ENCODE measurements at places on chromosomes 4 and X.

DNA sequence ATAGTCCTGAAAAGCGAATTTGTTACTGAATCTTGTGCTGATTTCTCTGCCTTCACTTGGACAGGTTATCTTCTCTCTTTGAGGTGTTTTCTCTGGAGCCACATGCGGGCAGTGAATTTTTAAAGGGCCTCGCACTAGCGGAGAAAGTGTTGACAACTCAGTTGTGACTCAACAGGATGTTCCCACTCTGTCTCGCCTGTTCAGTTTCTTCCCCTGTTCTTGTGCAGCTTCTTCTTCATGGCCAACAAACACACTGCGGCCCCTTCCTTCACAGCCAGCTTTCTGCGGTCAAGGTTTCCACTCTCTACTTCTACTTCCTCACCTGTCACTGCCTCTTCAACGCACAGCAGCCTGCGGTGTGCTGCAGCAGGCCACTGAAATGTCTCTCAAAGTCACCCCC is 1.1 kb upstream of the SHROOM4 start:
- no peak for DNase-seq

- no peak for DNase-seq
Measured at GRCh38 chr4:68074397-68074796, 55.3 kb downstream of the TMPRSS11F start.

- no peak for DNase-seq
Measured at GRCh38 chrX:20352935-20353336, 86.2 kb upstream of the RPS6KA3 start.

DNA sequence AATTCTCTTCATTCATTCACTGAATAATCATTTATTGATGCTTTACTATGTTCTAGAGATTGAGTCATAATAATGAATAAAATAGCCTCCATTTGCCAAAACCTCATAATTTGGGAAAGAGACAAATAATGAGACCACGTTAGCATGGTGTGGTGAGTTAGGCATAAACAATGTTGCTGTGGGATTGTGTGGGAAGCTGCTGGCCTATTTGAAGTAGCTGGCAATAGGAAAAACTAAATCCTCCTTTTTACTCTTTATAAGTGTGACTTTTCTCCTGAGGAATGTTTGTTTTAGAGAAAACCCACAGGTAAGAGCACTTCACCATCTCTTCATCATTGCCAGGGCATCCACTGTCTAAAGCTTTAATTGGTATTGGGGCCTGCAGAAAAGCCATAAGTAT is 95.3 kb downstream of the AREG start:
- no peak for DNase-seq

GRCh38 chr4:90715242-90715641 is 588.0 kb downstream of the CCSER1 start:
- no peak for DNase-seq

- no peak for DNase-seq
Measured at GRCh38 chr4:16078195-16078760, 5.5 kb downstream of the PROM1 start.

DNA sequence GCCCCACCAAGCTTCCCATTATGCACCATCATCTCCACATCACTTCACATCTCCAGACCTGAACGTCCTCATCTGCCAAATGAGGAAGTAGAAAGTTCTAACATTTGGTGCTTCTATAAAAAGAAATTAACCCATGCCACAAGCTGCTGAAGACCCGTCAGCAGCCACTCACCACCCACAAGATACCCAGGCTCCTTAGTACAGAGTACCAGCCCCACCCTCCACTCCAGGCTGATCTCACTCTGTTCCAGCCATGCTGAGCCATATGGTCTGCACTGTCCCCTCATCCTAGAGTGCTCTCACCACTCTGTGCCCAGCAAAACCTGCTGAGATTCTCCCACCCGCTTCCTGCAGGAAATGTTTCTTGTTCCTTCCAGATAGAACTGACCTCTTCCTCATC is 240.8 kb upstream of the PPARGC1A start:
- DNase-seq = no peak

DNA sequence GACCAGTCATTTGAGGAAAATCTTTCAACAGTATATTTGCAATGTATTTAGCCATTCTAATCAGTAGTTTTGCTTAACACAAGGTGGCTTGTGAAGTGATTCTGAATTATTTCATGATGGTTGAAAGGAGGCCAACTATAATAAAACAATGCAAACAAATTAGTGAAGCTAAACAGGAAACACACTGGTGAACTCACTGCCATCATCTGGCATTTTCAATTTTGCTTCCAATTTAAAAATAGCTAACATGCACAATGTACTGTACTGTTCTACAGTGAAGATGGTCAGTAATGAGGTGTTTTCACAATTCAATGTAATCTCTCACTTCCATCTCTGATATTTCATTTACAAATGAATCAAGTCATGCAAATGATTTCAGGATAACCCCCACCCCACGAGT is 31.1 kb downstream of the PGRMC2 start:
- DNase-seq = no peak

- no peak for DNase-seq
Measured at GRCh38 chrX:52979993-52980392, 21.7 kb upstream of the FAM156A start.

DNA sequence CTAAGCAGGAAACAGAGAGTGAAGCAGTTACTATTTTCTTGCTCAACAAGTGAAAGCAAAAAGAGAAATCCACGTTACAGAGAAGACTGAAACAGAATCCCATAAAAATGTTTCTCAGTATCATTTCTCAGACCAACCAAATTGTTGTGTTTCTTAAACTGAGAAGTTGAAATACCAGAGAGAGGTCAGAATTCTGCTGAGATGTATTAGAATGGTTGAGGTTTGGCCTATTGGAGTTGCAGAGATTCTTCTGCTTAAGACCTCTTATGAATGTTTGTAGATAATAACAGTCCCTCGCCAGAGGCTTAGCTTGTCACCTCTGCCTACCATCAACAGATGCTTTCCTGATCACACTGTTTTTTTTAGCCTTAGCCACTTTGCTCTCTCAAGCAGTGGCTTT is 481.4 kb downstream of the TRIML1 start:
- DNase-seq = no peak

- no peak for DNase-seq
Measured at GRCh38 chr4:182494103-182494502, 250.9 kb downstream of the TENM3 start.

- no peak for DNase-seq
Measured at GRCh38 chr4:3168029-3168428, 80.9 kb upstream of the MSANTD1 start.

GRCh38 chr4:124948976-124949597 is 236.6 kb upstream of the ANKRD50 start:
- no peak for DNase-seq

DNA sequence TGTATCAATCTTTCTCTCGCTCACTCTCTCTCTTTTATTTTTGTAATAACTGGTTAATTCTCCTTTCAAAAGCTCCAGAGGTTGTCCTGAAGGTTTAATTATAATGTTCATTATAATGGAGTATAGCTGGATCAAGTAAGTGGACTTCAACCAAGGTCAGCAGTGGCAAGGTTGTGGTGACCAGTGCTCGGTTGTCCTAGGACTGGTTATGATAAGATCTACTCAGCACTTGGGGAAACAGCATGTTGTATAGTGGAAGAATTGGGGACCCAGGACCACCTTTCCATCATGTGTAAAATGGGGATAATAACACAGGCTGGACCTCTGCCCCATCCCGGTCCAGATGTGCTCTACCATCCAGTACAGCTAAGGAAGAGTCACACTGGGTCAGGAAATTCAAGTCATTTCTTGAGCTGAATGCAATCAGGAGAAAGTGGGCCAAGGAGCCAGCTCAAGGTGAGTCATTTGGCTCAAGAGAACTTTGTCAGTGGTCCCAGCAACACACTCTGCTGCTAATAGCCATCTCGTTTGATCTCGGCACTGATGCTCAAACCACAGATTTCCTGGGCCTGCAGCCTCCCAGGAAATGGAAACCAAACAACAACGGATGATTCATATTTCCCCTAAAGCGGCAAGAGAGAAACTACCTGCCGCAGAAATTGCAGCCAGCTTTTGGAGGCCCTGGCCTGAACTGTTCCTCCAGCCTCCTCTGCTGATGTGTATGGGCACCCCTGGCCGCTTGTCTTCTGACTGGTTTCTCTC is 123.6 kb upstream of the RBPJ start:
- DNase-seq = no peak

- no peak for DNase-seq
Measured at GRCh38 chr4:43244688-43245382, 352.3 kb downstream of the GRXCR1 start.

- DNase-seq = no peak
Measured at GRCh38 chr4:152004801-152005200, 244.0 kb upstream of the GATB start.

GRCh38 chrX:154348114-154348531 is 26.3 kb downstream of the FLNA start:
- no peak for DNase-seq

DNA sequence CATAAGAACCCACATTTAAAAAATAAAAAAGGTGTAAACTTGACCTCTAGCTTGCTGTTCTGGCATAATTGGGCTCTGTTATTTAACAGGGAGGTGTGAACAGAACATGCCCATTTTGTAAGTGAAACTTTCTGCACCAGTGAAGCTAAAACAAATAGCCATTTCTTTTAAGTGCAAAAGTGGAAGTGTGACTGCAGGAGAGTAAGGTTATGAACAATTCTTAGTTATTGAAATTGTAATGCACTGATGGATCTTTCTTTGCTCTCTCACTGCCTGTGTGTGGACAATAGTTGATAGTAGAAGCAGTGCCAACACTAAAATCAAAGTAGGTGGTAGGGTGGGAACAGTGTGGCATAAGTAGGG is 12.6 kb downstream of the P2RY10 start:
- DNase-seq = peak; percentile 2

GRCh38 chrX:104987063-104987462 is 233.4 kb downstream of the TEX13A start:
- DNase-seq = no peak

DNA sequence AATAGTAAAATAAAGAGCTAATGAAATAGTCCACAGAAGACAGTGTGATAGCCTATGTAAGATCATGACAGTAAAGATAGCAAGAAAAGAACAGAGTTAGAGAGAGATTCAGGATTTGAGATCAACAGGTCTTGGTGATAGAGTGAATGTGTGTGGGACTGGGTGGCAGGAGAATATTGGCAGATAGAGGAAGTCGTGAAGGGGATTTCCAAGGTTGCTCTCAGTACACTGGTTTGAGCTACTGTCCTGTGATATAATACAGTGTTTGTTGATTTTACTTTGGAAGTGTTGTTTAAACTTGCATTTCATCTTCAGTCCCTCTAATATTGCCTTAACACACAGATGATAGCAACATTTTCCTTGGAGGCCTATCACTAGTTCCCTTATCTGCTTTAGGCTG is 44.1 kb downstream of the DTHD1 start:
- no peak for DNase-seq

GRCh38 chrX:100591256-100592051 is 6.7 kb downstream of the TNMD start:
- DNase-seq = no peak

DNA sequence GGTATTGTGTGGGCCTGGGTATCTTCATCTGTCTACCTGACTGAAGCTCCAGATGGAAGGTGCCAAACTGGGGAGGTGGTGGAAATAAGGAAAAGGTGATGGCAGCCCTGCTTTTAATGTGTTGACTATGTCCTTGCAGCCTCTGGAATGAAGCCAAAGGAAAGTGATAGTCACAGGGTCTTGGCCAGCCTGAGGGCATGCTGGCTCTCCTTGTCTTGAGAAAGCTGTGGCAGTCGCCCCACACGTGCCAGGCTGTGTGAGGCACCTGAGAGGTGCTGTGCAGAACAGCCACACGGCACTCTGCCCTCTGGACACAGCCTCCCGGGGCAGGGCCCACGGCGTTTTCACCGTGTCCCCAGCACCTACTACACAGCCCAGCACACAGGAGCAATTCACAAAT is 77.6 kb downstream of the NAT8L start:
- DNase-seq = peak; percentile 5

DNA sequence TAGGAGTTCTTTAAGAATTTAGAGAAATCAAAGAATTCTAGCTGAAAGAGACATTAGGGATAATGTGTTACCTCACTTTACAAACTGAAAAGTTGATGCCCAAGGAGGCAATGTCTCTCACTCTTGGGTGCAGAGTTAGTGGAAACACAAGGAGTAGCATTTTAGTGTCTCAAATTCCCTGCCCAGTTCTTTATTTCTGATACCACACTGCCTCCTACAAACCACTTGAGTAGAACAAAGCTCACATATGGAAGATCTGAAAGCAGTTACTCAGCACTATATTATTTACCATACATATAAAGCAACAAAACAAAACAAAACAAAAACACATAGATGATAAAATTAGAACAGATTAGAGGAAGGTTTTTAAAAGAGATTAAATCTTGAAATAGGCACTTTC is 124.2 kb downstream of the REELD1 start:
- DNase-seq = peak; percentile 7

DNA sequence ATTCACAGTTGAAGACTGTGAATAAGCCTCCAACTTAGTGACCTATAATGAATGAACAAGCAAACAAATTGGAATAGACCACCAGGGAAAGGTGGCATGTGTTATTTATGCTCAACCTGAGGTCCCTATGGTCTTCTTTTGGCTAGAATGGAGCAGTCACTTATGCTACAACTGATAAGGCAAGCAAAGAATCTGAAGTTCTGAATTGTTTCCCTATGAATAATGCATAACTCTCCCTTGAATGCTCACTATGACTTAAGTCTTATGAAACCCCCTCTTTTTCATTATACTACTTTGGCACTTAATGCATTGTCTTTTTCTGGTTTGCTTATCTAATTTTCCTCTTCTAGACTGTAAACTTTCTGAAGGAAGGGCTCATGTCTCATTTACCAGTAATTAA is 2.6 kb downstream of the GIMD1 start:
- DNase-seq = no peak

GRCh38 chr4:118850488-118851173 is 14.7 kb upstream of the SEC24D start:
- no peak for DNase-seq

Data from brain (organoid and tissue), 16 donors.